ENCODE measurements at places on chromosomes 2 and 18.

DNA sequence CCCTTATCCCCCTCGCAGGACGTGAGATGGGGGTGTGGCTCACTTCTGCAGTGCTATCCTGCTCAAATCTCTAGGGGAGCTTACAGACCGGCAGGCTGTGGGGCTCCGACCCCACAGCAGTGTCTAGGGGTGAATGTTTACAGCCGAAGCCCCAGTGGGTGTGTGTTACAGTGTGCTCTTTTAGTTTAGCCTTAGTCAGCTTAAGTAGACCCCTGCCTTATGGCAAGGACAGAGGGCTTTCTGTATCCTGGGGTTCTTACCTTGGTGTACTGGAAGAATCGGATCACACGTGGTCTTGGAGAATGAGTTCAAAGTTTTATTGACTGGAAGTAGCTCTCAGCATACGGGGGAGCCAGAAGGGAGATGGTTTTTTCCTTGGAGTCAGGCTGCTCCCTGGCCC, 348.2 kb upstream of the GYPC start:
- no peak for DNase-seq

DNA sequence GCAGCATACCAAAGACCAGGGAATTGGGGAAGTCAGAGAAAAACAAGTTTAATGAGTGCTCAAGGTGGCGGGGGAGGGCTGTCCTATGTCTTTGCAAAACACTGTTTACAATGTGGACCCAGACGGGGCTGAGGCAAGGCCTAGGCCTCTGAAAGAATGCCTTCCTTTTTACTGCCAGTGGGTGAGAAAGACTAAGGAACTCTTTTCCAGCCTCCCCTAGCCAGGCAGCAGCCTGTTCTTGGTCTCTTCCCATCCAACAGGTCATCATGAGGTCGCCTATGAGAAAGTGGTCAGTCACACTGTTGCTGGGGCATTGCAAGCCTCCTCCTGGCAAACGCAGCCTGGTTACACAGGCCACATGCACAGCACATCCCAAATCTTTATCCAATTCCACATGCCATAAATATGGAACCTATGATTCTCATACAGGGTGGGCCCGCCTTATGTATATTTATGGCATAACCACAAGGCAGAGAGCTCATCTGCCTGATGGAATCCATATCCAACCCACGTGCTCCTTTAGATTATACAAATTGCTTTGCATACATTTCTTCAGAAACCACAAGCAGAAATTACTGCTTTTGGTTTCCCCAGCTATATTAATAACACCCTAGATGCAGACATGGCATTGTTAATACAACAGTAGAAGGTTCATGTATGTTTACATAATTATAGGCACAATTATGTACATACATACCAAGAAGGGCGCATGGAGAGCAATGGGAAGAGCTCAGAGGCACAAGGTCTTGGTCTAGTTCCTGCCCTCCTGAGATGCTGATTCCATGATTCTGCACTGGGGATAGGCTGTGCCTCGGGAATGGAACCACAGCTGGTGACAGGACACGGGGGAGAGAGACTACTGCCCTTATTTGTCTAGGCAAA, 48.6 kb downstream of the NRP2 start:
- no peak for DNase-seq

- no peak for DNase-seq
Measured at GRCh38 chr2:232386740-232387450, 8.3 kb downstream of the ALPP start.

DNA sequence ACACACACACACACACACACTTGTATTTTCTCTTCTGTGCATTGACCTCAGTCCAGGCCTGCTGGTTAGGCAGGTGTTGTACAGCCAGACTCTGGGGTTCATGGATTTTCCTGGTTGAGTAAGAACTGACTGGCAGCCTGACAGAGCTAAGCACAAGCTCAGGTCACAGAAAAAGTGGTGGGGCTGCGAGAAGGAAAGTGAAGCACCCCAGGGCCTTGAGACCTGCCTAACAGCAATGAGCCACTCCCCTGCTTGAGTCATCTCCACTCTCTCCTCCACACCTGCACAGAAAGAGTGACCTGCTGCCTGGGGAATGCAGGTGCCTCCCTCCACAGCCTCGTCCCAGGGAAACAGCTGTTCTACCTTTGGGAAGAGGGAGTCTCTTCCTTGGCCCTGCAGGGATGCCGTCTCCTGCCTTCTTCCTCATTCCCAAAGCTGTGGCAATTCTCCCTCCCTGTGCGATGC, 91.4 kb upstream of the LGALSL start:
- DNase-seq = no peak

- DNase-seq = peak; percentile 74
Measured at GRCh38 chr2:237254369-237254861, 159.5 kb downstream of the COL6A3 start.

- DNase-seq = no peak
Measured at GRCh38 chr2:37911296-37911873, 13.7 kb upstream of the RMDN2 start.

DNA sequence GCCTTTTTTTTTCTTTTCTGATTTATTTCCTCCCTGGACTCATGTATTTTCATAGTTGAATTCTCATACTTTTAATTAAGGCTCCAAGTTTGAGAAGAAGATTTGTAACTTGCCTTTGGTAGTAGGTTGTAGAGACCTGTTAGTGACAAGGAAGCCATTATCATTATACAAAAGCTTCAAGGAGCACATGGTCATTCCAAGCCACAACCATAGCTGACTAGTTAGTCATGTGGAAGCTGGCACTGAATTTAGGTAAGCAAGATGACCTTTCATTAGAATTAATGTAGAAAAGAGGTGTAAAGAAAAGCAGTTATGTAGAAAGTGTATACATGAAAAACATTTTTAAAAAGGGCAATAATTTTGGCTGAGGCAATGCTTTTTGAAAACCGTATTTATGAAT, 89.7 kb downstream of the LRP1B start:
- no peak for DNase-seq

- DNase-seq = no peak
Measured at GRCh38 chr2:216936954-216937357, 77.1 kb upstream of the TNP1 start.

DNA sequence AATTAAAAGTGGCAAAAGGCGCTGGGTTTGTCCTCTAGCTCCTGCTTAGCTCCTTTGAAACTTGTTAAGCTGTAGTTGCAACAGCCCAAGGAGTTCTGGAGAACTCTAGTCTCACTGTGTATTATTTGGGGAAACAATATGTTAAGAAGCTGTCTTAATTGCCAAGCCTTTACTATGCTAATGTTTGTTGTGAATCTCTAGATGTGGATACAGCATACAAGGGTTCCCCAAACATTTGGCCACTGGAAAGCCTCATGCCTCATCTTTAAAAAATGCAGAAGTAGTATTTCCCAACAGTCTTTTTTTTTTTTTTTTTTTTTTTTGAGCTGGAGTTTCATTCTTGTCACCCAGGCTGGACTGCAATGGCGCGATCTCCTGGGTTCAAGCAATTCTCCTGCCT, 236.7 kb downstream of the PRKCE start:
- peak; percentile 52 for DNase-seq

DNA sequence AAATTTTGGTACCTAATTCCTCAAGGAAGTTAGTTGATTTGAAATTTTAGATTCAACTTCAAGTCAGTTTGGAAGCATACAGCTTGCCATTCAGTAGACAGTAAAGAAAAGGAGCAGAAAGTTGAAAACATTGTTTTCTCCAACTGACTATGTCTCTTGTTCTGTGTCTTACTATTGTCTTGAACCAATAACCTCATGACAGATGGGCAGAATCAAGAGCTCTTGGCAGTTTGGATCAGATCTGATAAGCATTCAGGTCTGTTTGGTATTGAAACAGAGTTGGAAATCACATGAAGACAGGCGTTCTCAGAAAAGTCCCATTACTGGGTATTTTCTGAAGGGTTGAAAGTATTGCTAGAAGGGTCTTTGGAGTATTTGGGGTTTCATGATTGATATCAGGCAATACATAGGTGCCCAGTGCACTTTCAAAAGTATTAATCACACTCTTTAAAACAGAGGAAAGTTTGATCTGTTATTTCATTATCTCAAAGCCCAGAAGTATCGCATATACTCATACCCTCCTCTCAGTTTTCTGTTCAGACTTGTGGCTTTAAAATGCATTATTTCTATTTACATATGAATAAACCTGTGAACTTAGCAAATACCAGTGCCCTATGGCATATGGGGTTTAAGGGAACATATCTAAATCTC, 428.4 kb upstream of the ZEB2 start:
- no peak for DNase-seq

DNA sequence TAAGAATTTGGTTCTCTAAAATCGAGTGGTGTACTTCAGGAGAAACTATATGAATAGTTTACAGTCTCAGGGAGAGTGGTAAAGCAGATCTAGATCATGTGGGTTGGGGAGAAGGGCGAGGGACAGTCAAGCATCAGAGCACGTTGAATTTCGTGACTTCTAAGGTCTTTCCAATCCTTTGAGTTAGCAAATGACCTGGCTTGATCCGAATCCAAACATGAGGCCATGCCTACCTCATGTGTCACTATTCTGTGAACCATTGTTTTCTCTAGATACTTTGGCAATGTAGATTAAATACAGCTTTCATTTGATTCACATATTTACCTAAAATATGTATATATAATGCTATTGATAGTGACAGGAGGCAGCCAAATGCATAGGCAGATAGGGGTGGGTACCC, 674.9 kb downstream of the NYAP2 start:
- no peak for DNase-seq

DNA sequence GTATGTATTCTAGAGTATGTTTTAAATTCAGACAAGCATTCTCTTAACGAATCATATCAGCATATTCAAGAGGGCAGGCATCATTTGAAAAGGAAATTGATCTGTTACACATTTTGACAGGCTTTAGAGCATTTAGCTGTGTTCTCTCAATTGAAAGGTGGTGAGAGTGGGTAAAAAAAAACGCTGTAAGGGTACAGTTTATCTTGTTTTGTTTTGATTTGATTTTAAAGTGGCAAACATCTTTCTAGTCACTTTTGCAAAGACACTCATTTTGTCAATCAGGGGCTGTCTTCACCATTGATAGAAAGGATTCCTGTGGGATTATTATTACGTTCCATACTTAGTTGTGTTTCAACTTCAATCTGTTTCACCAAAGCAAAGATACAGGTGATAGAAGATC, 2.2 kb downstream of the CDH19 start:
- DNase-seq = no peak

- DNase-seq = no peak
Measured at GRCh38 chr2:48170281-48170680, 264.0 kb upstream of the FBXO11 start.

- no peak for DNase-seq
Measured at GRCh38 chr2:62038975-62039771, 133.7 kb downstream of the COMMD1 start.

- DNase-seq = no peak
Measured at GRCh38 chr18:80210312-80211083, 36.8 kb downstream of the PARD6G start.

- no peak for DNase-seq
Measured at GRCh38 chr2:11835403-11835802, 89.0 kb downstream of the LPIN1 start.

- no peak for DNase-seq
Measured at GRCh38 chr2:70304498-70304897, 2.6 kb upstream of the FAM136A start.

- no peak for DNase-seq
Measured at GRCh38 chr18:61666876-61667590, 225.8 kb downstream of the RNF152 start.

GRCh38 chr2:127277028-127277427, 16.9 kb downstream of the ERCC3 start:
- DNase-seq = no peak

DNA sequence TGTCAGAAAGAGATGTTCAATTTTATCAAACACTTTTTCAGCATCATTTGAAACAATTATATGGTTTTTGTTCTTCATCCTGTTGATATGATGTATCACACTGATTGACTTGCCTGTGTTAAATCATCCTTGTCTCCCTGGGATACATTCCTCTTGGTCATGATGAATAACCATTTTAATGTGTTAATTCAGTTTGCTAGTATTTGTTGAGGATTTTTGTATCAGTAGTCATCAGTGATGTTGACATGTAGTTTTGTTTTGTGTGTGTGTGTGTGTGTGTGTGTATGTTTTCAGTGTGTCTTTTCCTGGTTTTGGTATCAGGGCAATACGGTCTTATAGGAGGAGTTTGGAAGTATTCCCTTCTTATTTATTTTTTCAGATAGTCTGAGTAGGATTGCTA, 325.4 kb downstream of the ZNF804A start:
- DNase-seq = no peak

- no peak for DNase-seq
Measured at GRCh38 chr2:134647607-134648256, 71.1 kb downstream of the TMEM163 start.

DNA sequence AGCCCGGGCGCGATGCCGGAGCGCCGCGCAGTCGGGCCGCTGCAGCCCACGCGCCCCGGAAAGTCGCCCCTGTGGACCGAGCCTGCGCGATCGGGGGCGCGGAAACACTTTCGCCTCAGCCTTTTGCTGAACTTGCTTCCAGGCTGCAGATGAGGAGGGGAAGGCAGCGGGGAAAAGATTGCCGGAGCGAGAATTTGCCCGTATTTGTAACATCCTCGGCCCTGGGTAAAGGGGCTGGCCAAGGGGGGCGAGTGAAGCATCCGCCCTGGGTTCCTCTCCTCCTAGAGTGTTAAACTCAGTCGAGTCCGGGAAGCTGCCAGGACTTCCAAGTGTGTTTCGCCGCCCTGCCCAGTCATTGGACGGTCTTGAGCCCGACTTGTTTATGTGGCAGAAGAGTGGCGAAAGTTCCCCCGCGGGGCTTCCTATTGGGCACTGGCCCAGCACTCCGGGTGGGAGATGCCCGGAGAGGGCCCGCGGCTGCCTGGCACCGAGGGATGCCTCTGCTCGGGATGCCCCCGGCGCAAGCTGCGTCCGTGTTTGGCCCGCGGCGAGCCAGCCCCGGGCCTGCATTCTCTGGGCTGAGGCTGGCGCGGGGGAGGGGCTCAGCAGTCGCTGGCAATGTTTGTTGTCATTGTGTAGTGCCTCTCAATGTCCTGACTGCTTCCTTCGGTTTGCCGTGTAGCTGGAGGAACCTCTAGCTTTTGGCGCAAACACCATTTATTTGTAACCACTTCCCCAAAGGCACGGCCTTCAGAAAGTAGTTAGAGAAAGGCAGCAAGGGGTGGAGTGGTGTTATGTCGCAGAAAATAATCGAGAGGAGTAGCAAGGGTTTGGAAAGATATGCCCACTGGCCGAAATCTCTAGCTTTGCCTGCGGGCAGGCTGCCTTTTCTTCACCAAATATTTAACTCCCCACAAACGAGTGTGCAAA, 1.1 kb downstream of the CYBRD1 start:
- peak; percentile 36 for DNase-seq

DNA sequence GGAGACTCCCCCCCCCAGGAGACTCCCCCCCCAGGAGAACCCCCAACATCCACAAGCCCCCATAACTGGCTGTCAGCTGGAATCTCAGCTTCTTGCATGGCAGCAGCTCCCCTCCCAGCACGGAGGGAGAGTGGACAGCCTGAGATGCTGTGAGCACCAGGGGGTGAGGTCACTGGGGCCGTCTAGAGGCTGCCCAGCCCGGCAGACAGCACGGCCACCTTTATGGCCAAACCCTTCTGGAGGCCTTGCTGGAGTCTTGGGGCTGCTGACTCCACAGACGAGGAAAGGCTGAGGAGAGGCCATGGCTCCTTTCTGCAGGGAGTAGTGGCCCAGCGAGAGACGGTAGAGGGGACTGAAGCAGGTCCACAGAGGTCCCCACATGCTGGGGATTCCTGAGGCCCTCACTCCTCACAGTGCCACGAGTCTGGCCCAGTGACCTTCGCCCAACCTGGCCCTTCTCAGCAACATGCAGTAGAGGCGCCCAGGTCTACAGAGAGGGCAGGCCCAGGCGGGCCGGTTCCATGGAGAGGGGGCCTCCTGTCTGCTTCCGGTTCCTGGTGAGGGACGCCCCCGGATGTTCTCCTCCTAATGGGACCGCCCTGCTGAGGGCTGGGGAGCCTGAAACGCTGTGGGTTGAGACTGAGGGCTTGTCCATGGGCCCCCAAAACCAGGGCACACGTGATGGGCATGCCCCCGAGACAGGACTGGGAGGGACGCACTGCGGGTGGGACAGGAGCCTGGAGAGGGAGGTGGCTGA, 122.6 kb upstream of the CTDP1 start:
- no peak for DNase-seq
